ENCODE measurements at places on chromosomes 12 and 14.

GRCh38 chr12:4817880-4818279, 91.8 kb upstream of the KCNA1 start:
- DNase-seq, result no peak

DNA sequence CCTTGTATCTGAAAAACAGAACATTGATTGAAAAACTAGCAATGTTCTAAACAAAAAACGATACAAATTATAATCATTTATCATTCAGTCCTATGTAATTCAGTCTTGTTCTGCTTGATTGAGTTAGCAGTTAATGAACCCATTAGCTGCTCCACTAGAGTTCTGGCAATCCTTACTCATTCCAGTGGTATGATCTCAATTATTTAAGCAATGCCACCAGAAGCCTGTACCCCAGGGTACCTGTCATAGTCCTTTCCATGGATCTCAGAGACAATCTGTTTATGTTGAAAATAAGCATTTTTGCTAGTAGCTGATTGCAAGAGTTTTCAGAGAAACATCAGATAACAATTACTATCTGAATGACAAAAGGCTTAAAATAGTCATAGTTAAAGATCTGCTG, 115.9 kb downstream of the UNC79 start:
- no peak for DNase-seq

- no peak for DNase-seq
Observed at GRCh38 chr14:98059106-98059505, 1212.9 kb downstream of the BCL11B start.

DNA sequence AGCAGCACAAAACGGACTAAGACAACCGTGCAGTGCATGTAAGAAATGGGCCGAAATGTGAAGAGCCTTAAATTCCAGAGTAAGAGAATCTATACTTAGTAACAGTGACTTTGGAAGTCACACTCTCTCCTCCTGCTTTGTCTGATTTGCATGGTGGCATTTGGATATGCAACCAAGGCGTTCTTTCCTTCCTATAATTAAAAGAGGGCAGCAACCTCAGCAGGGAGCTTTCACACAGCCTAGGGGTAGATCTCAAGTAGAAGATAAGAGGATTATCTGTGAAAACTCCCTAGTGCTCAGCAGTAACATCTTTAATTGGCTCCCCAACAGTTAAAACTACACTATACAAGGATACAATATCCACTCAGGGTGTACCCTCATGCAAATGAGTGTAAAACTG, 16.5 kb downstream of the GMFB start:
- DNase-seq, result no peak

- no peak for DNase-seq
Observed at GRCh38 chr12:18868717-18869116, 130.8 kb downstream of the CAPZA3 start.

DNA sequence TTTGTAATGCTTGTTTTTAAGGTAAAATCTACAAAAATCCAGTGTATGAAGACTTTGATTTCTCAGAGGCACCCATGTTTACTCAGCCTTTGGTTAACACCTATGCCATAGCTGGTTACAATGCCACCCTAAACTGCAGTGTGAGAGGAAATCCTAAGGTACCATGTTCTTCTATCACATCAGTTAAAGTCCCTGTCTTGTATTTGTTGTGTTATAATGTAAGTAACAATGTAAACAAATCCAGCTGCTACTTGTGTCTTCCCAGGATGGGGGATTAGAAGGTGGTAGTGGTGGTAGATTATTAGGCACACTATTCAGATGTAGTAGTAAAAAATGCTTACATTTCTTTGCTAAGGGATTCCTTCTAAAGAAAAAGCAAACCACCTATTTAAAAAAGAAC, 19.4 kb upstream of the CHPT1 start:
- no peak for DNase-seq

DNA sequence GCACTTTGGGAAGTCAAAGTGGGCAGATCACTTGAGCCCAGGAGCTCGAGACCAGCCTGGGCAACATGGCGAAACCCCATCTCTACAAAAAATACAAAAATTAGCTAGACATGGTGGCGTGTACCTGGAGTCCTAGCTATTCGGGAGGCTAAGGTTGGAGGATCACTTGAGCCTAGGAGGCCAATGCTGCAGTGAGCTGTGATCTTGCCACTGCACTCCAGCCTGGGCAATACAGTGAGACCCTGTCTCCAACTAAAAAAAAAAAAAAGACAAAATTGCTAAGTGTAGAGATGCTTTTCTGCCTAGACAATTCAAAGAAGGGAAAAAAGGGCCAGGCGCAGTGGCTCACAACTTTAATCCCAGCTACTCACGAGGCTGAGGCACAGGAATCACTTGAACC, 3.4 kb upstream of the LRP6 start:
- DNase-seq, result no peak

DNA sequence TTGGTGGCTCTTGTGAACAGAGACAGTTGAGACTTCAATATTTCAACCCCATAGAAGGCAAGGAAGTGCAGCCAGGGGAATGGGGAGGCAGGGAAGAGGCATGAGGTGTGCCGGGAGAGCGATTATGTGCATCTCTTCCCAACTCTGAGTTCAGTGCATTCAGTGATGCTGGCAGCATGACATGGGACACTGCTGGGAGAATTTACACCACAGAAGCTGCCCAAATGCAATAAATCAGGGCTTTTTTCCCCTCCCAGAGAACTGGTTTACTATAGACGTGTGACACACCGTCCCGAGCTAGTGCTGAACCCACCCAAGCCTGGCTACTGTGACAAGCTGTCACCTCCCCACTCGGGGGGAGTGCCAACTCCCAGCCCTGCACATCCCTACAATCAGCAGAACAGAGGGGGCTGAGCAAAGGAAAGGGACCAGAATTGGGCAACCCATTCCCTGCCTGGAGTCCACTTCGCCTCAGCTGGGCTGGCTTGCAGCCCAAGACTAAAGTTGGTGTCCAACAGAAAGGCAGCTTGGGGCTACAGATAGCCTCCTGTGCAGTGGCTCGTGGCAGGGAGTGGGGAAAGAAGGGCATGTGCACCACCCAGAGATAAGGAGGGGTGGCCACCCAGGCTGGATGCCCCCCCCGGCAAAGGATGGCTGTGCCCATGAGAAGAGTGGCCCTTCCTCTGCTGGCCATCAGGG, 16.7 kb downstream of the AHSA1 start:
- no peak for DNase-seq

- no peak for DNase-seq
Observed at GRCh38 chr12:109074866-109075265, 18.4 kb downstream of the ALKBH2 start.

Data from activated CD8-positive, alpha-beta memory T cell treated with anti-CD3 and anti-CD28 coated beads for 1 hour (primary cell).